Activated T-helper 1 cell treated with anti-CD3 and anti-CD28 coated beads, Interleukin-2, amount 50 U/mL, for 16 hours (primary cell): ENCODE measurements at places on chromosomes 5 and 9.

DNA sequence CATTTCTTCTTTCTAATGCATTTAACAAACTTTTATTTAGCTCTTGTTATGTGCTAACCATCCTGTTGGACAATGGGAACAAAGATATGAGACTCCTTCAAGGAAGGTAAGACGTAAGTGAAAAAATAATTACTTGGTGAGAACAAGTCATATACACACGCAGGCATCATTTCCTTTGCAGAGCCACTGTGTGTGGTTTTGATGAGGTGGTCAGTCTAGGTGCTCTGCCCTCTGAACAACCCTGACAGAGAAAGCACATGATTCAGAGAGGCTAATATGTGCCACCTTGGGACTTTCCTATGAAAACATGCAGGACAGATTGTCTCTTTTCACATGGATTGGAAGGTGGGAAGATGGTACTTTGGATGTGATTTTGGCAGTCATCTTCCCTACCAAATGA is 1162.5 kb upstream of the DMAC1 start:
- DNase-seq, result no peak

- no peak for DNase-seq
These were observed 7.9 kb upstream of the NINJ1 start for GRCh38 chr9:93141771-93142483.

DNA sequence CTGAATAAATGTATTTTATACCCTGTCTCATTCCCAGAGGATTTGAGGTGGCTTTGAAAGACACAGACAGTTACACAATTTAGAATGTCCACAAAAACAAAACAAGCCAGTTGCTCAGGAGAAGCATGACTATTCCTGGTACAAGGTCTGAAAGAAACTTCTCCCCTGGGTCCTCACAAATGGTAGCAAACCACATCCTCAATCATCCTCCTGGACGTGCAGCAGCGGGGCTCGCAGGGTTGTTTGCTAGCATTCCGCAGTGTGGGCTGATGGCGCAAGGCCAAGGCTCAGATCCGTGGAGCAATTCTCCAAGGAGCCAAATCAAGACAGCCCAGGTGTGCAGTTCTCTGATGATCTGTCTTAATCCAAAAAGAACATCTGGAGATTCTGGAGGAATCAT is 210.3 kb downstream of the ACTL7B start:
- no peak for DNase-seq

DNA sequence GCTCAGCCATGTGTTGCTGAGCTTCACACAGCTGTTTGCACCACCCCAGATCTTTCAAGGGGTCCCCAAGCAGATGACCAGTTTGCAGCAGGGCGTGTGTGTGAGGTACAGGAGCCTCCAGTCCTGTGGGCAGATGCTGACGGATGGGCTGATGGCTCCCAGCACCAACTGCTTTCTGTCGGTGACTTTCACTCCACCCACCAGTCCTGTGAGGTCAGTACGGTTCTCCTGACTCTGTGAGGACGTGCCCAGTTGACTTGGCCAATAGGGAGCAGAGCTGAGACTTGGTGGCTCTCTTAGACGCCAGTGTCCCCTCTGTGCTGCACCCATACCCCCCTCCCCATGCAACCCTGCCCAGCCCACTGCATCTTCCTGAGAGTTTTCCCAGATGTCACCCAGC is 19.7 kb downstream of the COL5A1 start:
- no peak for DNase-seq

- DNase-seq, result no peak
These were observed 300.5 kb downstream of the DEPDC1B start for GRCh38 chr5:60399507-60399906.

- DNase-seq, result no peak
These were observed at the start of gene SVEP1 for GRCh38 chr9:110579034-110579861. SVEP1 (minus strand) TSS chr9:110579741; CDS start chr9:110579543, 198 bp downstream.

DNA sequence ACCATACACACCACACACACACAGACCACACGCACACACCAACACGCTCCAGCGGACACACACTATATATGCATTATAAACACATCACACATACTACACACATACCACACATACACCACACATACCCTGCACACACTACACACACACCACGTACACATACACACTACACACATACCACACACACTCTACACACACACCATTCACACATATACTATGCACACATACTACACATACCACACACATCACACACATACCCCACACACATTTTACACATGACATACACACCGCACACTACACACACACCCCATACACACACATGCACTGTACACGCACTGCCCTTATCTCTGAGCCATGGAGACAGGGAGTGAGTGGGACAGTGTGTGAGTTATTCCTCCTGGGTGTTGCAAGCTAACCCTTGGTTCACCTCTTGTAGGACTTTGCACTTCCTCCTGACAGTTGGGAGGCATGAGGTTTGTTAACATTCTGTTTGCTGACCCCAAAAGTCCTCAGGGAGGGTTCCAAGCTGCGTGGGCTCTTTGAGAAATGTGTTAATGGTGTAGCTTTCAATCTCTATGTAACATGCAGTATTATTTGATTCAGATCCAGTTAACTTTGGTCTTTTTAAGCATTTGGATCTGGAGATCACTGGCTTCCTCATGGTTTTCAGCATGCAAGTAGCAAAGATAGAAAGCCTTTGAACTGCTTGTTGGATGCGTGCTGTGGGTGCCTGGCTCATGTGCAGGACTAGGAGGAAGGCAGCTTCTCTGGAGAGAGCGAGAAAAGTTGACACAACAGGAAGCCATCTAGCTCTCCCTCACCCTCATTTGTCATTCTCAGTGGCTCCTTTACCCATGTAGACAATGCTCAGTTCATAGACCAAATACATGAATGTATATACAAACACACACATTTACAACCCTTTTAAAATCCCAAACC is 13.7 kb downstream of the IL31RA start:
- no peak for DNase-seq

DNA sequence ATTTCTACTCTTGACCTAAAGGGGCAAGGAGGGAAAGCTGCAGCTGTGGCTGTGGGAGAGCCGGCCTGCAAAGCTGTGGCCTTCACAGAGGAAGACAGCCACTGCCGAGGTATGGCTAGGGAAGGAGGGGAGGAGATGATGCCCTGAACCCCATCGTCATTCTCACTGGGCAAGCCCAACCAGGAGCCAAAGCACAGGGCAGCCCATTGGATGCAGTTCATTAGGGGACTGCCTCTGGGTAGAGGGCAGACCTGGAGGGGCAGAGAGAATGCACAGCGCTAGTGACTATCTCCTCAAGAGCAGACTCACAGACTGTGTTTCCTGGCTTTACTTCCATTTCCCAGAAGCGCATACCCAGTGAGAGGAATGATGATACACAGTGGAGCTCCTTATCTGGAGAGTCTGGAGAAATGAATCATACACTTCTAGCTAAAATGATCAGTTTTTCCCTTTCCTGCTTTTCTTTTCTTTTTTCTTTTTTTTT is 47.2 kb upstream of the TTC23L start:
- DNase-seq, result no peak

- no peak for DNase-seq
These were observed 16.5 kb downstream of the SPACA9 start for GRCh38 chr9:132894862-132895835.

DNA sequence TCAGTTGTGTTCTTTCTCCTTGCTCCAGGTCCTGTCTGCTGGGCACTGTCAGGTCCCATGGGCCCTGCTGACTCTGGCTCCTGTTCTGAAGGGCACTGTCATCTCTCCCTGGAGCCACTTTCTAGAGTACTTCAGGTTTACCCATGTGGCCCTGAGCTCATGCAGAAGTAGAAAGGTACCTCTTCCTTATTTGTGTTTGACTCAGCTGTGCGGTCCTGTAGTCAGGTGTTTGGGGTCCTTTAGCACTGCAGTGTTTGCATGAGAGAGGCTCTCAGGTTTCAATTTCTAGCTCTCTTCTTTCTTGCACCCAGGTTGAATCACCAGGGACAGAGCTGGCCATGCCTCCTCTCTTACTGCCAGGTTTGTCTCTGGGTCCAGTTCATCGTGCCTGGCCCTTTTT is 71.5 kb downstream of the HSPA4 start:
- no peak for DNase-seq

- no peak for DNase-seq
These were observed 108.1 kb downstream of the TMEM174 start for GRCh38 chr5:73280821-73281746.

GRCh38 chr5:124132843-124133242 is 613.6 kb downstream of the ZNF608 start:
- DNase-seq, result no peak

GRCh38 chr5:132766020-132766805 is 10.8 kb downstream of the SEPTIN8 start:
- DNase-seq, result no peak

DNA sequence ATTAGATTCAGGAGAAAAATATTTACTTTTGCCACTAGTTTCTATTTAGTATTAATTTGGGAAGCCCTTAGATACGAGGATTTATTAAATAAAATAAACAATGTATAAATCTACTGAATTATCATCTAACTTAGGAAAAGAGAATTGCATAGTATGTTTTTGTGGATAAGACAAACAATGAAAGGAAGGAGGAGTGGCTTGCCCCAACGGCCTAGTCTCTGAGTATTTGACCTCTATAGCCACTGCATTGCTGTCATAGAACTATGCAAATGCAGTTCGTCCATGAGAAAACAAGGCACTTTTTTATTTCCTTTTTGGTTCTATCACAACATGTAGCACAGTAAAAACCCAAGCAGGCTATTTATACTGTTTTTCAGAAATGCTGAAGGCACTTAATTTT is 321.2 kb upstream of the CCNH start:
- DNase-seq, result no peak

DNA sequence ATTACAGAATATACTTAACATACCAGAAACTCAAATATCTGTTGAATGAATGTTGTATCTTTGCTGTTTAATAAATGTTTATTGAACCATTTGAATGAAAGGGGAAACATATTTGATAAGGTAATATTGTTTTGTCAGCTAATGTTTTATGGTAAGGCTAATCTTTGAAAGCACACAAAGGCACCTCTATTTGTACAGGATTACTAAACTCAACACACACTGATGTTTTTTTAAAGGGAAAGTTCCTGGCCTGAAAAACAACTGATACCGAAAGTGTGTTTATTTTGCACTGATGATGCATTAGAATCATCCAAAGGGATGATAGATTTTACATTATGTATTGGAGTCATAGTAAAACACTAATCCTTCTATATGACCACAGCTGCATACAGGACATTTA is 82.5 kb downstream of the ADCY2 start:
- DNase-seq, result no peak

GRCh38 chr9:126617003-126617822 is 3.5 kb downstream of the LMX1B start:
- no peak for DNase-seq

DNA sequence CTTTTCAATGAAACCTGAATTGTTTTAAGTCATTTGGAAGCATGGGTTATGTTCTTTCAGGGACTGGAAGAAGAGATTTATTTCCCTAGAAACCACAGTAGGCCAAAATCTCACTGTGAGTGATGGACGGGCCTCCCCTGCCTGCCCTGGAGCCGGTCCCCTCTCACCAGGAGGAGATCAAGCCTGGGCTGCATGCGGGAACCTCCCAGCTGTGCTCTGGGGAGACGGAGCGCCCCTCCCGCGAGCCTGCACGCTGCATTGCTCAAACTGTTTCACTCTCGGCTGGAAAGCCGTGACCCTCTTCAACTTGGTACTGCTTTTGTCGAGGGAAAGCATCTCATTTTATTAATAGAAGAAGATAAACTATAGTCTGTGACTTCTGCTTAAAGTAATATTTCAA is 85.4 kb downstream of the IRX2 start:
- DNase-seq, result no peak

DNA sequence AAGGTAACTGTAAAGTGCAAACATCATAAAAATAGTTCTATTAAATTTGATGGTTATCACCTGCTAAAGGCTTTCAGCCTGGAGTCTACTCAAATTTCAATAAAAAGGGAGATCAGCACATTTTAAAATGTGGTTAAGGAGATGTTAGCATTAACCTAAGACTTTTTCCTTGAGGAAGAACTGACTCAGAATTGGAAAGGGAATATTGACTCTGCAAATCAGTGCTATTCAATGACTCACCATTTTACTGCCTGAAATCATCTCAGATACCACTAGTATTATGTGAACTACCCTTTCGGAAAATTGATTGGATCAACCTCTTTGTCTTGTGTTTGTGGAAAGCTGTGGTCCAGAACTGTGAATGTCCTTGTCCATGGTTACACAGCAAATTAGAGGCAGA is 113.3 kb downstream of the ADRB2 start:
- no peak for DNase-seq

DNA sequence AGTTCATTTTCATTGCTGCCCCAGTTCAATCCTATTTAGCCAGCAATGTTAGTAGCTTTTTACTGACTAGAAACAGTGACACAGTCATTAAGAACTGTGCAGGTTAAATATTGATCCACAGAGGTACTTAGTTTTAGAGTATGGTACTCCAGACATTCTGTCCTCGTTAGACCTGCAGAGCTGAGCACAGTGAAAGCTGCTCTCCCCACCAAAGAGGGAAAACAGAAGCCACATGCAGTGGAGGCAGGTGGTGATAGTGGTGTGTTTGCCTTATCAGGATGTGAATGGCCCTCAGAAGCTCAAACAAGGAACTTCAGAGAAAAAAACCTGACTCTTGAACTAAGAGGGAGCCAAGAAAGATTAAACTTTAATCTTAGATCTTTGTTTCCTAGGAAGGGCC is 75.5 kb downstream of the UNC13B start:
- no peak for DNase-seq

DNA sequence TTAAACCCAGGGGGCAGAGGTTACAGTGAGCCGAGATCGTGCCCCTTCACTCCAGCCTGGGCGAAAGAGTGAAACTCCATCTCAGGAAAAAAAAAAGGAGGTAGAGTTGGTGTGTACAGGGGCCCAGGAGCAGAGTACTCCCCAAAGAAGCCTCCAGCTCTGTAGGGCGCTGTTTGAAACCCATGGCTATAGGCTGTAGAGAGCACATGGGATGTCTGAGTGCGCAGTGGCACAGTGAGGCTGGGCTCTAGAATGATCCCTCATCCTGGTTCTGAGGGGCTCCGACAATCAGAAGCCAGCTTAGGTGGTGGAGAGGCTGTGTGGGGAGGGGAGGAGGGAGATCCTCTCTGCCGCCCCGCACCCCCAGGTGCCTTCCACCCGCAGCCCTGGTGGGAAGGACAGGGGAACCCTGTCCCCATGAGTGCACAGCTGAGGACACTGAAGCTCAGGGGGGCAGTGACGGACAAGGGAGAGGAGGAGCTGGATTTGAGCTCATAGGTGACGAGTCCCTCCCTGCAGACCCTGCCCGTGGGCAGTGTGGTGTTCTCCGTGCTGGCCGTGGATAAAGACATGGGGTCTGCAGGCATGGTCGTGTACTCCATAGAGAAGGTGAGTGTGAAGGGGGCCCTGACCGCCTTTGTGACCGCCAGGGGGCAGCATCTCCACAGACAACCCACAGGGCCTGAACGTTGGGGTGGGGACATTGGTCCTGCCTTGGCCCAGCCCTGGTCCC is 24.6 kb downstream of the CDHR2 start:
- DNase-seq, result peak; percentile 65

DNA sequence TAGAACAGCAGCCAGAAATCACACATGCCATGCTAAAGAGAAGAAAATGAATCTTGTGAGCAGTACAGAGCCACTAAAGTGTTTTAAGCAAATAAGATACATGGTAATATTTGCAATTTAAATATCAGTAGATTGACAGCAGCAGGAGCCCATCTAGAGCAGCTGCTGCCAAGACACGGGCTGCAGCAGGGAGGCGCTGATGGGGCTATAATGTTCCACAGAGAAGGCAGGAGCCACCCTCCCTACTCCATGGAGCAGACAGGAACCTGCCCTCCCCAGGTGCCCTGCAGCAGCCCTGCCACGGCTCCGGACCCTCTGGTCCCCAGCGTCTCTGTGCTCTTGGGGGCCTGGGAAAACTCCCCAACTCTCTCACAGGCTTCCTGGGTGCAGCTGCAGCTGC is 224.1 kb upstream of the ISL1 start:
- no peak for DNase-seq

GRCh38 chr5:180558232-180558631 is 33.1 kb downstream of the SCGB3A1 start:
- no peak for DNase-seq
